ENCODE measurements at places on chromosomes 7 and 10. TPM values are rescaled to one million over a fixed set of nuclear protein-coding genes. Genes with fewer than 3 reads are reported as not detected.

The AQP1 gene
- 0.40 TPM for total RNA-seq

The CTAGE6 gene
- total RNA-seq = not detected

The FANK1 gene
- total RNA-seq = 2.8 TPM

The HMX2 gene
- total RNA-seq = not detected

The NYAP1 gene
- 2.8 TPM for total RNA-seq

The HDAC9 gene
- 0.27 TPM for total RNA-seq

The ATG9B gene
- total RNA-seq = 0.42 TPM

The HABP2 gene
- 0.07 TPM for total RNA-seq

Data from A549 treated with GW870086 at 1 μM for 4 hours (cell line).